A549 treated with ZK216348 at 1 μM for 4 hours (cell line): ENCODE measurements at places on chromosomes 2 and 18. TPM values are rescaled to one million over a fixed set of nuclear protein-coding genes. Genes with fewer than 3 reads are reported as not detected.

TUBA3E gene
- 0.62 to 0.97 TPM (median 0.78 TPM) in 5 replicates for total RNA-seq

SERPINB4 gene
- total RNA-seq: 0.17 to 0.25 TPM (median 0.18 TPM) in 3 of 5 replicates, not detected in the others

EHD3 gene
- 6.2 to 9.4 TPM (median 8.3 TPM) in 5 replicates for total RNA-seq

AGAP1 gene
- total RNA-seq: 14.9 to 25.5 TPM (median 21.0 TPM) in 5 replicates

STAT4 gene
- total RNA-seq: 3.3 to 5.7 TPM (median 4.1 TPM) in 5 replicates

NDC80 gene
- 11.5 to 17.2 TPM (median 13.3 TPM) in 5 replicates for total RNA-seq

DSC3 gene
- 1.1 to 3.1 TPM (median 1.5 TPM) in 5 replicates for total RNA-seq

FHOD3 gene
- 2.3 to 3.5 TPM (median 2.8 TPM) in 5 replicates for total RNA-seq

EML6 gene
- 0.79 to 1.9 TPM (median 1.5 TPM) in 5 replicates for total RNA-seq

CCBE1 gene
- 7.6 to 16.2 TPM (median 11.4 TPM) in 5 replicates for total RNA-seq

NRBP1 gene
- 111 to 138 TPM (median 135 TPM) in 5 replicates for total RNA-seq

ALK gene
- total RNA-seq: not detected in 5 replicates

MYO7B gene
- 0.14 to 0.43 TPM (median 0.25 TPM) in 4 of 5 replicates, not detected in the other for total RNA-seq

EIF2B4 gene
- 54.9 to 66.2 TPM (median 62.1 TPM) in 5 replicates for total RNA-seq

ATG16L1 gene
- total RNA-seq: 40.4 to 51.1 TPM (median 42.2 TPM) in 5 replicates

DSG4 gene
- not detected in 5 replicates for total RNA-seq

LYG2 gene
- total RNA-seq: not detected in 5 replicates

TMEM17 gene
- total RNA-seq: 3.9 to 6.1 TPM (median 5.4 TPM) in 5 replicates

CD8A gene
- 0.20 to 0.42 TPM (median 0.28 TPM) in 5 replicates for total RNA-seq

MPV17 gene
- 69.5 to 99.3 TPM (median 89.0 TPM) in 5 replicates for total RNA-seq

RABL2A gene
- total RNA-seq: 8.5 to 10.6 TPM (median 10.0 TPM) in 5 replicates

DNAJC5G gene
- not detected in 5 replicates for total RNA-seq

TUBB8B gene
- not detected in 5 replicates for total RNA-seq

FIGN gene
- 1.3 to 3.3 TPM (median 2.1 TPM) in 5 replicates for total RNA-seq

CHRNA1 gene
- total RNA-seq: not detected in 5 replicates

CTLA4 gene
- not detected in 5 replicates for total RNA-seq

EPB41L3 gene
- total RNA-seq: 0.21 to 1.0 TPM (median 0.43 TPM) in 4 of 5 replicates, not detected in the other

ARHGEF4 gene
- total RNA-seq: 5.8 to 9.2 TPM (median 7.6 TPM) in 5 replicates

PIGN gene
- total RNA-seq: 6.9 to 12.8 TPM (median 10.7 TPM) in 5 replicates

NCK2 gene
- total RNA-seq: 19.5 to 28.3 TPM (median 27.1 TPM) in 5 replicates

SLC9A4 gene
- not detected in 5 replicates for total RNA-seq

ESPNL gene
- total RNA-seq: 0.14 to 0.43 TPM (median 0.22 TPM) in 4 of 5 replicates, not detected in the other

LINC00305 gene
- total RNA-seq: not detected in 5 replicates

KHK gene
- total RNA-seq: 7.5 to 10.4 TPM (median 9.1 TPM) in 5 replicates

SERPINB10 gene
- total RNA-seq: not detected in 5 replicates

UGT1A3 gene
- 0.12 to 0.19 TPM (median 0.17 TPM) in 3 of 5 replicates, not detected in the others for total RNA-seq

HJURP gene
- 68.3 to 93.0 TPM (median 68.9 TPM) in 5 replicates for total RNA-seq

MEP1B gene
- 0.09 TPM in 1 of 5 replicates, not detected in the others for total RNA-seq

KIAA2012 gene
- not detected in 5 replicates for total RNA-seq

LRRC30 gene
- total RNA-seq: not detected in 5 replicates

STARD6 gene
- not detected in 5 replicates for total RNA-seq

CACNB4 gene
- total RNA-seq: 0.06 to 0.16 TPM (median 0.07 TPM) in 3 of 5 replicates, not detected in the others

CFAP65 gene
- total RNA-seq: 0.11 to 0.23 TPM (median 0.18 TPM) in 5 replicates

TMEM198 gene
- total RNA-seq: 0.71 to 1.6 TPM (median 1.2 TPM) in 5 replicates

QPCT gene
- total RNA-seq: 16.7 to 20.7 TPM (median 18.6 TPM) in 5 replicates

CDH19 gene
- total RNA-seq: 0.51 to 1.5 TPM (median 0.87 TPM) in 5 replicates

ATP5F1A gene
- total RNA-seq: 292 to 334 TPM (median 315 TPM) in 5 replicates

LRRTM4 gene
- total RNA-seq: not detected in 5 replicates

NETO1 gene
- not detected in 5 replicates for total RNA-seq

DNAH6 gene
- 0.01 to 0.44 TPM in 2 of 5 replicates, not detected in the others for total RNA-seq

PTH2R gene
- total RNA-seq: not detected in 5 replicates

NFU1 gene
- total RNA-seq: 42.0 to 85.5 TPM (median 47.8 TPM) in 5 replicates

RND3 gene
- total RNA-seq: 48.7 to 72.5 TPM (median 58.7 TPM) in 5 replicates

MERTK gene
- 1.5 to 1.9 TPM (median 1.7 TPM) in 5 replicates for total RNA-seq
